ENCODE measurements at places on chromosomes 3 and 15. TPM values are rescaled to one million over a fixed set of nuclear protein-coding genes. Genes with fewer than 3 reads are reported as not detected.

CHRNB4 gene
- total RNA-seq, result not detected

COL7A1 gene
- total RNA-seq, result 12.7 TPM

ERICH6 gene
- total RNA-seq, result under 0.01 TPM

GNAT1 gene
- not detected for total RNA-seq

PLS1 gene
- total RNA-seq, result 1.1 TPM

TRANK1 gene
- total RNA-seq, result 29.8 TPM

MUC20 gene
- total RNA-seq, result 0.36 TPM

PLA2G4E gene
- not detected for total RNA-seq

GCNT3 gene
- total RNA-seq, result 0.72 TPM

SLC12A1 gene
- not detected for total RNA-seq

ARGFX gene
- total RNA-seq, result not detected
